ENCODE measurements at places on chromosomes 5 and 9.

DNA sequence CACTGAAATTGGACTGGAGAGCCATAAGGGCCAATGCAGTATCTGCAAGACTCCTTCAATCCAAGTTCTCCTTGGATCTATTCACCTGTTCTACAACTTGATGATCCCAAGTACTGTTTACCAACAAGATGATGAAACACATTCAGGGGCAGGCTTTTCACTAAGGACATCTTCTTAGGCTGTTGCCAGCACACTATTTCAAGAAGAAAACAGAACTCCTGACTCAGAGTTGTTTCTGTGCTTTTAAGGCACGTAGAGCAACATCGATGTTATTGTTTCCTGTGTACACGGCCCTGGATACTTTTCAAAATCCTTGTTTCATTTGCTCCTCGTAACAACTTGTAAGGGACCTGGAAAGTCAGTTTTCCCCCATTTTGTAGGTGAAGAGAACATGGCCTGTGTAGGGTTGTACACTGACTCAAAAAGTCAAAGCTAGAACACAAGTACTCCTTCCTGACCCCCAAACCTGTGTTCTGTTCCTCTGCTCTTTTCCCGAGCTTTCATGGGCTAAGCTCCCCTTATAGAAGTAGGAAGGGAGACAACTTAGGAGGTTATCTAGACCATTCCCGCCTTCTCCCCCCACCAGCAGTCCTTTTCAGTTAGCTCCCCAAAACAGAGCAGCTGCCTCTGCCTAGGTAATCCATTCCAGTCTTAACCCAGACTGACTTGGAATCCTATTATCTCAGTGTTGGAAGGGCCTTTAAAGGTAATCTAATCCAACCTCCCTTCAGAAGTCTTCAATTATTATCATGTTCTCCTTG, 5.2 kb upstream of the MGAT1 start:
- no peak for DNase-seq

DNA sequence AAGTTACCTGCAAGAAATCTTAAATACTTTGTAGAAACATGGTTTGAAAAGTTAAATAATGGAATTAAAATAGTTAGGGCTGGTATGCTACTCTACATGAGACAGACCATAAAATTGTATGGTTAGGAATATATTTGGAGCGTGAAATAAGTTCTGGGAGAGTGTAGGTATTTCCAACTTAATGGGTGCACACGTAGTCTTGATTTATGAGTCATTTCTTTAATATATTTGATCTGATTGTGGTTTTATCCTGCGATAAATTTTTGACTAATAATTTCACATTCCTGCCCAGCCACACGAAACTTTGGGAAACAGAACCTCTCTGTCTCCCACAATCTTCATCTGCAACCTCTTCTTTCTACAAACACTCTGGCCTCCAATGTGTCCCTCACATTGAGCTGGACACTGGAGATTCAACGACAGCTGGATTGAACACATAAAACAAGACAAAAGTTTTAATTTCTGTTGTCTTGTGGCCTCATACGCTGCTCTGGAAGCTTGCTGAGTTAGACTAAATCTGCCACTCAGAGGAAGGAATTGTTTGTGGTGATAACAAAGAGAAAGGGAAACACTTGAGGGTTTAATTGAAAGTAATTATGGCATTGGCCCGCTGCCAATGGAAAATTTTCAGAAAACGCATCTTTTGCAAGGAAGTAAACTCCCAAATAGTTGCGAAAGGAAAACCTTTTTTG, 201.8 kb upstream of the ZNF608 start:
- no peak for DNase-seq

DNA sequence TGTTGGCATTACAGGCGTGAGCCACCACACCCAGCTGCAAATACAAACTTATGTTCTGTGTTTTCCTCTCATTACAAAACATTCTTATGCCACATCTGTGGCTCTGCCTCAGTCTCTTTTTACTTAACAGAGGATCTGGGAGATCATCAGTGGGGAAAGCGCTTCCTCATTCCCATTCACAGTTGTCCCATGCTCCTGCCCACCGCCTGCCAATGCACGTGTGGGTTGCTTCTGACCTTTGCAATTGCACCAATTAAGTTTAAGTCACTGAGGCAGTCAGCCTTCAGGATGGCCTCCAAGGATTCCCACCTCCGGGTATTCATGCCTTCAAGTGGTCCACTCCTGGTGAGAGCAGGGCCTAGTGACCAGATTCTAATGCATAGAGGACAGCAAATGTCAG, 34.9 kb upstream of the EEIG1 start:
- DNase-seq: no peak

DNA sequence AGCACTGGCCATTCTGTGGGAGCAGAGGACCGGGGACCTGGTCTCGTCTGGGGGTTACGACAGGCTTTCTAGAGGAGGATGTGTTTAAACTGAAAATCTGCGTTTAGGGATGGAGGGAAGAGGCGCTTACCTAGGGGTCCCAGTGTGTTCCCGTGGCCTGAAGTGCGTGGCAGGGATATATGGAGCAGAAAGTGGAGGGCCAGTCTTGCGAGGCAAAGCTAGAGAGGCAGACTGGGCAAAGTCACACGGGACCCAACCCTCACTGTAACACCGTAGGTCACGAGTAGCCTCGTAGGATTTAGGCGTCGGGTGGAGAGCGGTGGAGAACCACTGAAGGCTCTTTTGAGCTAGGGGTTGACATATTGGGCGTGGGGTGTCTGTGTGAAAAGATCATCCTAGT, 32.8 kb upstream of the POMT1 start:
- no peak for DNase-seq

GRCh38 chr9:84736081-84736480, 66.6 kb downstream of the NTRK2 start:
- DNase-seq: no peak

DNA sequence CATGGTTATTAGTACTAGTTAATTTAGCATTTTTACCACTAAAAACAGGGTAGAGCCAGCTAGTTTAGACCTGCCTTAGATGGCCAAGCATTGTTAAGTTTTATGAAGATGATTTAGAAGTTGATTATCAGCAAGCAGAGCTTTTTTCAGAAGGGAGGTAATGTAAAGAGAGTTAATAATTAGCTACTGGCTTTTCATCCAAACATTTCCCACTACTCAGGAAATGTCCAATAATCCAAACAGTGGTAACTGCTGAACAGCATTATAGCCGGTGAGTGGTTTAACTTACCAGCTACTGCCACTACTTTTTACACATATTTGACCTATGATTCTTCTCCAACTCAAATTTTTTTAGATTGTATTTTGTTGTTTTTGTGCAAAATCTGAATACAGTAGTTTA, 1.7 kb downstream of the ITGA1 start:
- no peak for DNase-seq

- DNase-seq: no peak
Observed at GRCh38 chr9:31715250-31715649, 669.2 kb upstream of the ACO1 start.

- no peak for DNase-seq
Observed at GRCh38 chr9:98654247-98654646, 54.5 kb downstream of the GABBR2 start.

- no peak for DNase-seq
Observed at GRCh38 chr9:2778816-2779215, 61.5 kb downstream of the KCNV2 start.

DNA sequence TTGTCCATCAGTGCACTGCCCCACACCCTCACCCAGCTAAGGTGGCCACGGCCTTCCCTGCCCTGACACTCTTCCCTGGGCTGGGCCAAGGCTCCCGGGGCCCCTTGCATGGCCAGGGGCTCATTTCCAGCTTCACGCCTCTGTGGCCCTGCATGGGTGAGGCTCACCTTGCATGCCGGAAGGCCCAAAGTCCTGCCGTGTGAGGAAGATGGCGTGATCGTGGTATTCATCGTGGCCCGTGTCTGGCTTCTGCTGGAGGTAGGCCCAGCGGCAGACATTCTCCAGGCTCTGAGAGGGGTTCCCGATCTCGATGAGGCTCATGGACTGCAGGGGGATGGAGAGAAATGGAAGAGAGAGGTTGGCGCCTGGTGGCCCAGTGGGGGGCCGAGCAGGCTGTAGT, 98.4 kb downstream of the ZNF354C start:
- no peak for DNase-seq

Data from KG1 (cell line).